ENCODE measurements at places on chromosomes 6 and 20.

DNA sequence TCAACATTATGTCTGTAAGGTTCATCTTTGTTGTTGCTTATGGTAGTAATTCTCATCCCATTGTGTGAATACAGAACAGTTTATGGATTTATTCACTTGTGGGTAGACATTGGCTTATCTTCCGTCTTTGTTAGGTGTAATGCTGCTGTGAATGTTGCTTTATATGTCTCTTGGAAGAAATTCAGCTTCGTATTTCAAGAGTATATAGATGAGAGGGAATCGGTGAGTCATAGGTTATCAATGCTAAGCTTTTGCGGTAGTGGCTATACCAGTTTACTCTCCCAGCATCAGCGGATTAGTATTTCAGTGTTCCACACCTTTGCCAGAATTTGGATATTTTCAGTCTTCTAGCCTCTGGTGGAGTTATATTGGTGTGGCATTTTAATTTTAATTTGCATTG is 77.8 kb downstream of the ZFAND3 start:
- DNase-seq, result no peak

DNA sequence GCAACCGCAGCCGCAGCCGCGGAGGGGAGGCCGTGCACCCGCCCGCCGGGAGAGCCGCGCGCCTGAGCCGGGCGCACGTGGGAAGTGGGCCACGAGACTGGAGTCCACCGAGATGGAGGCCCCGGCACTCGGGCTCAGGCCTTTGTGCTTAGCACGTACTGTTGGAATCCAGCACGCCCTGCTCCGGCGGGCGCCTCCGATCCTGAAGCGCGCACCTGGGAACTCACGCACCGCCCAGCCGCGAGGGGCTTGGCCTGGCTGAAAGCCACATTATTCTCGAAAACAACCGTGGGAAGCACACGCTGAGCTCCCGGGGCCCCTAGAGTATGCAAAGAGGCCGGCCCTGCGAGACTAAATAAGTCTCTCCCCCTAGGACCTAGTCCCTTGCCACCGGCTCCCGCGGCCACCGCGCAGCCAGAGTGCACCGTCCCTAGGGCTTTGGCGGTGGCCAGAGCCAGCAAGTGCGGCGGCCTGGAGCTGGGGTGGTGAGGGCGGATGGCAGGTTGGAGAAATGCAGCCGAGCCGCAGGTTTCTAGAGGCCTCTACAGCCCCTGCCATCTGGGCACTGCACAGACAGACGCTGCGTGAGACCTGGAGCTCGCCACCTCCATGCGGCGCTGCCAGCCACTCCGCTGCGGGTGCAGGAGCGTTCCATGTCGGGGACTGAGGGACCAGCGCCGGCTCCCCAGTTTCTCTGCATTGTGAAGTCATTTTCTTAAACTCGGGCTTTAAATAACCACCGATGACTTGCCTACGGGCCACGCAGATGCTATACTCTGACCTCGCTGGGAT is 42.0 kb upstream of the LY86 start:
- peak; percentile 28 for DNase-seq

DNA sequence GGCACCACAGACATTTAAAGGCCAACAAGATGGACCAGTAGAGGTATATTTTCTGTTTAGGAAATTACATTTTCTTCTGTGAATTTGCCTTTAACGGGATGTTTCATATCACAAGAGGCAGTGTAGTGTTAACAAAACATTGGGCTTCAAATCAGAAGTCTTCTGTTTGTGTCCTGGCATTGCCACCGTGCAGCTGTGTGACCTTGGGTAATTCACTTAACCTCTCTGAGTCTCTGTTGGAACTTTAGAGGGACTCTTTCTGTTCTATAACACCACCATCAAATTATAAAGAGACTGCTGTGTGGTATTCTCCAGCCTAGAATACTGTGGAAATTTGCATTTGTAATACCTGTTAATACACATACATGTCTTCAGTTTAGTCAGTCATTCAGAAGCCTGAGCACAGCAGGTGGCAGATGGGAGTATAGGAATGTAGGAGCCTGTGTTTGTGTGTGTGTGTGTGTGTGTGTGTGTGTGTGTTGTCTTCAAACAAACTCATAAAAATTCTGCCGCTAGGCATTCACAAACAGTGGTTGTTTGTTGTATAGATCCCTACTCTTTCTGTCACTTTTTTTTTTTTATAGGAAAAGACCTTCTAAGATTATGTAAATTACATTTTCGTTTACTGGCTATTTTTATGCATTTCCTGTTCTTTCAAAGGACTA is 22.6 kb downstream of the UST start:
- no peak for DNase-seq

- no peak for DNase-seq
Observed at GRCh38 chr20:49481116-49481515, 1.4 kb downstream of the KCNB1 start.

GRCh38 chr20:46283426-46284039 is 24.8 kb downstream of the CDH22 start:
- DNase-seq, result no peak

DNA sequence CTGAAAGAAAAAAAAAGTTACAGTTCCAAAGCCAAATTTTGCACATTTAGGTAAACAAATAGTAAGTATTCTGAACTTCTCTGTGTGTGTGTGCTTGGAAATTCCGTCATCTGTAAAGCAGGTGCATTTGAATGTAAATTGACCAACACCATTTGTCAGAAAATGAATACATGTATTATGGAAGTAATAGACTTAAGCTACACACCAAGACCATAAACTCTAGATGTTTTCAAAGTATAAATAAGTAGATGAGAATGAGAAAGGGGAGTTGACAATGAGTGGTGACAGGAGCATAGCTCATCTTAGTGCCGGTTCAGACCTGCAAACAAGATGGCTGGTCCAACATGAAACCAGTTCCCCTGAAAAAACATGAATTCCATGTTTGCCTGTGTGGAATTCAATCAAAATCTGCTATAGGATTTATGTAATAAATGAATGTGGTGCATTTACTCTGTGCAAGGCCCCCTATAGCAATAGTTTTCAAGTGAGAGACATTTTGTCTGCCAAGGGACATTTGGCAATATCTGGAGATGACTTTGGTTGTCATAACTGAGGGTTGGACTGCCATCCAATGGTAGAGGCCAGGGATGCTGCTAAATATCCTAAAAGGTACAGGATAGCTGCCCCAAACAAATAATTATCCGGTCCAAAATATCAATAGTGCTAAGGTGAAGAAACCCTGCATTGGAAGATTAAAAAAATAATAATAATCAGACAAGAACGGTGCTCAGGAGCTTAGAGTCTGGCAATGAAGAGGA is 11.0 kb upstream of the FILIP1 start:
- DNase-seq, result no peak

DNA sequence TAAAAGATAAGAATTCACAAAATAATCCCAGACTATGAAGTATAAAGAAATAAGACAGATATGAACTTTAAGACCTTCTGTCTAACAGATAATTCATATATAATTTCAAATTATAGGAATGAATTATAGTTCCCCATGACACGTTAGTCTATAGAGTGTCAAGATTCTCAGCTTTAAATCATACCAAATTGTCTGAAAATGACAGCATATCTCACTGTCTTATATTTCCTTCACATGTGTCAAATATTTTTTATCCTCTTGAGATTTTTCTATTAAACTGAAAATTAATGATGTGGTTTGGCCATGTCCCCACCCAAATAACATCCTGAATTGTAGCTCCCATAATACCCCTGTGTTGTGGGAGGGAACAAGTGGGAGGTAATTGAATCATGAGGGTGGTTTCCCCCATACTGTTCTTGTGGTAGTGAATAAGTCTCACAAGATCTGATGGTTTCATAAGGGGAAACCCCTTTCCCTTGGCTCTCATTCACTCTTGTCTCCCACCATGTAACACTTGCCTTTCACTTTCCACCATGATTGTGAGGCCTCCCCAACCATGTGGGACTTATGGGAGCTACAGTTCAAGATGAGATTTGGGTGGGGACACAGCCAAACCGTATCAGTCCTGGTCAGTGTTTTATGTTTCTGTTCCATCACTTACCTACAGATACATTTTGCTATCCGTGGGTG is 825.3 kb upstream of the GJE1 start:
- peak; percentile 24 for DNase-seq

- no peak for DNase-seq
Observed at GRCh38 chr6:26051665-26052310, 35.4 kb upstream of the HFE start.

- no peak for DNase-seq
Observed at GRCh38 chr20:57061051-57061900, 205.2 kb downstream of the BMP7 start.

DNA sequence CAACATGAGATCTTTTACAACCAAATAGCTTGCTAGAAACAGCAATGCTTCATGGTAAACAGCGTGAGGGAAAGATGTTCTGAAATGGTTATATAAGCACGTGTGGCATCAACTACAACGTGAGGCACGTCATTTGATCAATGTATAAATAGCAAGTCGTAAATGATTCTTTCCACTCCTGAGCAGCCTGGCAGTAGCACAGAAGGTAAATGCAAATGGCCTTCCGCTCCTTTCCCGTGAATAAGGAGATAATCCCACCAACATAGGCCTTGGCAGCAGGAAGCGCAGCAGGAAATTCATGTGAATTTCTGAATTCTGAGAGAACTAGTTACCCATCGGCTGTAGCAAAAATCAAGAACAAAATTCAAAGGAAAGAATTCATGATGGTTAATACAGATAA is 17.0 kb downstream of the RPS6KA2 start:
- DNase-seq, result no peak

DNA sequence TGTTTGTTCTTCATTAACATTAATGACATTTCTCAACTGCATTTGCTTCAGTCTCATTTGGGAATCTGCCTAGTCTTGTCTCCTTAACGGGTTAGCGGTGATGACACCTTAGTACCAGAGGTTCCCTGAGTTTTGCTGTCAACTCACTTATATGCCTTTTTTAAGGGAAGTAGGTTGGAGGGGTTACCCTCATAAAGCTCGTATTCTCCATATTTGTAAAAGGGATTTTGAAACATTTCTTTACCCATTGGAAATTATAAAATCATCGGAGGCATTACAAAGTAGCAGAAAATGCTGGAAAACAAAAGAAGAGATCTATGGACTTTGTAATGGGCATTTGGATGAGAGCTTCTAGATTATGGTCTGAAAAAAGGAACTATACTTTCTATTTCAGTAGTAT is 88.7 kb upstream of the PRDM1 start:
- DNase-seq, result no peak

DNA sequence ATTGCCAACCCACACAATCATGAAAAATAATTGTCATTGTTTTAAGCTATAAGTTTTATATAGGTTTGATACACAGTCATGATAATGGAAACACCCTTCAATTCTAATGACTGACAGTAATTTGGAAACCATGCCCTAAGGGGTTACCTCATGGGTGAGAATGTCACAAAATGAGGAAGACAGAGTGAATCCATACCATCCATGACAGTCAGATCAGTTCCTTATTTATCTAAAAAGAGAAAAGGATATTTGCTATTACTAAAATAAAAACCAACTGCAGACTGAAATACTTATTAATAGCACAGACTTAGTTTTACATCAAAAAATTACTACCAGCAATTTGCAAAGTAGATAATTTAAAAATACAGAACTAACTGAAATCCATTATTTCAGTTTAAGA is 437.8 kb downstream of the UTRN start:
- DNase-seq, result no peak

GRCh38 chr6:17361013-17361412 is 32.4 kb upstream of the CAP2 start:
- no peak for DNase-seq

DNA sequence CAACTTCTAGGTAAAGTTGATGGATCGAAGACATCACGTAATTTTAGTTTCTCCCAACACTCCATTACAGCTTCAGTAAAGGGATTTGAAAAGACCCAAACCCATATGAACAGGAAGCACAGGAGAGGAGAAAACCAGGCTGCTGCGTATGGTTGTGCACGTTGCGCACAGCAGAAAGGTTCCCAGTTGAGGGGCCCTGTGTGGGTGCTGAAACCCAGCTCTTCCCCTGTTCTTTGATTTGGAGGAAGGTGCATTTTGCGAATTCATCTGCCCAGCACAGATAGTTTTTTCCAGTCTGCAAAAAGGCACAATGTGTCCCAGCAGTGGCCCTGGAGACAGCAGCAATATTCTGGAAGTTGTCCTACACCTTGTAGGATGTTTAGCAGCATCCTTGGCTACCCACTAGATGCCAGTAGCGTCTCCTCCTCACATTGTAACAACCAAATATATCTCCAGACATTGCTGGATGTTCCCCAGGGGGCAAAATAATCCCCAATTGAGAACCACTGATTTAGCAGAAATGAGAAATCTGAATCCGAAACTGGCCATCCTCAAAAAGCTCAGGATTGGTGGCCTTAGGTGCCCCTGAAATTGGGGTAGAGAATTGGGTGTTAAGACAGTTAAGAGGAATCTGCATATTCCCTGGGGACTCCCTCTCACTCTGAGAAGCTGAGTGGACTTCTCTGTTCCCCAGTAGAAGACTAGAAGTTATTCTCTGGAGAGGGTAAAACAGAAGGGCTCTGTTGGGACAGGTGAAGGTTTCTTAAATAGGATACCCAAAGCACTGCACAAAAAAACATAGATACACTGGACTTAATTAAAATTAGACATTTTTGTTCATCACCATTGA is 12.2 kb downstream of the SUN5 start:
- DNase-seq, result no peak
